ENCODE measurements at places on chromosomes 7 and 10. TPM values are rescaled to one million over a fixed set of nuclear protein-coding genes. Genes with fewer than 3 reads are reported as not detected.

PLEKHS1 gene
- total RNA-seq, result 13.3 TPM

ATOH7 gene
- 0.17 TPM for total RNA-seq

- H3K4me1 ChIP-seq, result peaks cover 33% of the 10 kb centered on the region
- no peaks in the 10 kb centered on the region for H3K36me3 ChIP-seq
- H3K4me3 ChIP-seq, result peak overlapping the region; percentile 65
- no peaks in the 10 kb centered on the region for H3K27me3 ChIP-seq
- peak overlapping the region; percentile 71 for H3K27ac ChIP-seq
Measured at GRCh38 chr10:124742413-124743190, 1.6 kb downstream of the FAM53B start.

- H3K27me3 ChIP-seq, result no peaks in the 10 kb centered on the region
- H3K27ac ChIP-seq, result no peak overlapping the region
- no peak overlapping the region for H3K4me3 ChIP-seq
- DNase-seq, result no peak
- no peaks in the 10 kb centered on the region for H3K4me1 ChIP-seq
Measured at GRCh38 chr7:153473185-153473584, 579.0 kb upstream of the DPP6 start.

DNA sequence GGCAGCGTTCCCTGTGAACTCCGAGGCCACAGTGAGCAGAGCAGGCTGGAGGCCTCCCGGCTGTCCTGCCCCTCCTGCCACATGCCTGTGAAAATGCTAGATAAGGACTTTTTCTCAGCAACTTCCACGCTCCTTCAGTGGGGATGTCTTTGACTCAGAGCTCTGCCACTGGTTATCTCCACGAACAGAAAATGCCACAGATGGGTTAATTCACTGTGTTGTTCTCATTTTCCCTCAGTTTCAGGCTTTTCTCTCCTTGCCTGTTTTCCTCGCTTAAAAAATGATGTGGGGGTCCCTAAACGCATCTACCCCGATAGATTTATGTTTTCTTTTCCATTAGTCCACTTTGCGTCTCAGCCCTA lies 51.3 kb downstream of the IKZF1 start:
- H3K27me3 ChIP-seq, result no peaks in the 10 kb centered on the region
- no peak for DNase-seq
- H3K27ac ChIP-seq, result no peak overlapping the region
- H3K36me3 ChIP-seq, result no peaks in the 10 kb centered on the region

DNA sequence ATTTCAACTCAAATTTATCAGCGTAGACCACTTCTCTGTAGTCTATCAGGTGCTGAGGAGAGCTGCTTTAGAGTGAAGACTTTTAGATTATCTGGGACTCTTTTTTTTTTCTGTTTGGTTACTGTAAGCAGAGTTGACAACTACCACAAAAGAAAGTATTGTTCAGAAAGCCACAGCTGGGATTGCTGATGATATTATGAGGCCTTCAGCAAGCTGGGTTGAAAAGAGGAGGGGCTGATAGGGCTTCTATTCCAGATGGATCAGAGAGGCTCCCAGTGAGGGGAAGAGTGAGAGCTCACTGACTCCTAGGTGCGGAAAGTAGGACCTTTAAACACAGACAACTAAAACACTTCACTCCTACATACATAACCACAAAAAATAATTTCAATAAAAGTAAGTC lies 188.5 kb upstream of the FERD3L start:
- no peak overlapping the region for H3K4me3 ChIP-seq
- H3K36me3 ChIP-seq, result no peaks in the 10 kb centered on the region
- H3K27me3 ChIP-seq, result no peaks in the 10 kb centered on the region

GRCh38 chr10:112278871-112279270 lies 4.3 kb upstream of the TECTB start:
- H3K4me1 ChIP-seq, result no peaks in the 10 kb centered on the region
- H3K27ac ChIP-seq, result no peak overlapping the region
- no peak overlapping the region for H3K4me3 ChIP-seq
- no peaks in the 10 kb centered on the region for H3K27me3 ChIP-seq

GRCh38 chr10:13632440-13632839 lies 45.7 kb downstream of the PRPF18 start:
- H3K4me1 ChIP-seq, result no peaks in the 10 kb centered on the region
- H3K36me3 ChIP-seq, result no peaks in the 10 kb centered on the region
- no peak overlapping the region for H3K4me3 ChIP-seq
- H3K27ac ChIP-seq, result no peak overlapping the region
- no peak for DNase-seq
- no peaks in the 10 kb centered on the region for H3K27me3 ChIP-seq

DNA sequence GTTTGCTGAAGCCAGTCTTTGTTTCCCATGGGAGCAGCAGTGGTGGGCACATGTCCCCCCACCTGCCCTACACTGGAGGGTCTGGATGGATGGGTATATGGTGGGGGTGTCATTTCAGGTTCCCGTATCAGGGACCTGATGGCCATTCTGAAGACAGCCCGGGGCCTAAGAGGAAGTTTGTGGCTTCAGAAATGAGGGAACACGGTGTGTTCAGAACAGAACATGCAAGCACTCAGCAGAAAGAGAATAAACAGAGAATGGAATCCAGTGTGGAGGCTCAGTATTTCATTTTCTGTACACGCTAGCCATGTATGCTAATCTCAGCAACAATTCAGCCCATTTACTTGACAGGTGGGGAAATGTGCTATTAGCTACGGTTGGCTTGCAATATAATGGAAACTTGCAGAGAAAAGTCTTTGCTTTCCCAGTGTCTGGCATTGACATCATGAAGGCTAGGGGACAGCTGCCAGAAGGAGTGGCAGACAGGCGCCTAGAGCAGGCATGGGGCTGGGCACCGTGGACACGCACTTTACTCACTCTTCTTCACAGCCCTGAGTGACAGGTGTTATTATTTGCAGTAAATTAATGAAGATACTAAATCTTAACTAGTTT lies 98.6 kb downstream of the ELMO1 start:
- no peak overlapping the region for H3K4me3 ChIP-seq
- H3K27me3 ChIP-seq, result no peaks in the 10 kb centered on the region
- H3K27ac ChIP-seq, result no peak overlapping the region
- H3K36me3 ChIP-seq, result no peaks in the 10 kb centered on the region
- DNase-seq, result no peak

All from colonic mucosa (tissue), 4 donors.